CD4-positive, alpha-beta T cell treated with Interferon gamma for 1 hour (primary cell): ENCODE measurements at places on chromosomes 3 and 15.

DNA sequence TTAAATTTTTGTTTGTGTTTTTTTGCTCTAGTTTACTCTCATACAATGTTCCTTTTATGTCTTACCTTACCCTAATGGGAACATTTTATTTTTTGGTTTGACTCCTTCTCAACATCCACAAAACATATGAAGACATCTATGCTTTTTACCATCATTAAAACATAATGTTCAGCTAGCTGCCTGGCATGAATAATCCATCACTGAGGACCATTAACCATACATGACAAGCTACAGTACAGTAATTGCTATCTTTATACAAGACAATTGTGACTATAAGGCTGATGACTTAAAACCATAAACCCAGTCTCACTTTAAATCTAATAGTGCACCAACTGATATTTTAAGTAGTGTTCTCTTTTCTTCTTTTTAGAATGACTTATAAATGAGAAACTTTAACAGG lies 13.7 kb downstream of the SERPINI1 start:
- DNase-seq: no peak

DNA sequence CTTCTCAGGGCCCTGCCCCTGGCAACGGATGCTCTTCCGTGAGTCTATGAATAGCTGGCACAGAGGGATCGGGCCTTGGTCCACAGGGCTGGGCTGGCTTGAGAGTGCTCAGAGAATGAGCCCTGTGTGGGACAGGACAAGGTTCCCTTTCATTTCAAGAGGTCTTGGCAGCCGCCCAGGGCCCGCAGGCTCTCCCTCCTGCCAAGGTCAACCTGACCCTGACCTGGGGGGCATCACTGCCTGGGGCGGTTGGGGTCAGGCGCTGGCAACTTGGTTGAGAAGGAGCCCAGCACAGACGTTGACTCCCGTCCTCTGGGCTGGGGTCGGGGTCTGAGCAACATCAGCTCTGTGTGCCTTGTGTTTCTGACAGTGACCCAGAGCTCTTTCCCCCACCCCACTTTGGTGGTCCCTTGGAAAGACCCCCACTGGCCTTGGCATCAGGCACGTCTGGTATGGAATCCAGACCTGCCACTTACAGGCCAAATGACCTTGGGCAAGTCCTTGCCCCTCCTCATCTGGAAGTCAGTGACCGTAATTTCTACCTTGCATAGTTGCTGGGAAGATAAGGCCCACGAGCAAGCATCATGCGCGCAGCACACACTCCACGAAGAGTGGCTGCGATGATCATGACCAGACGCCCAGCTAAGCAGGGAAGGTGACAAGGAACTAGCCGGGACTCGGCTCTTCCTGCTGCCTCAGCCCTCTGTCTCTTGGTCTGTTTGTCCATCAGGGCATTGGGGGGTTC lies 36.4 kb downstream of the EPHB3 start:
- DNase-seq: no peak

DNA sequence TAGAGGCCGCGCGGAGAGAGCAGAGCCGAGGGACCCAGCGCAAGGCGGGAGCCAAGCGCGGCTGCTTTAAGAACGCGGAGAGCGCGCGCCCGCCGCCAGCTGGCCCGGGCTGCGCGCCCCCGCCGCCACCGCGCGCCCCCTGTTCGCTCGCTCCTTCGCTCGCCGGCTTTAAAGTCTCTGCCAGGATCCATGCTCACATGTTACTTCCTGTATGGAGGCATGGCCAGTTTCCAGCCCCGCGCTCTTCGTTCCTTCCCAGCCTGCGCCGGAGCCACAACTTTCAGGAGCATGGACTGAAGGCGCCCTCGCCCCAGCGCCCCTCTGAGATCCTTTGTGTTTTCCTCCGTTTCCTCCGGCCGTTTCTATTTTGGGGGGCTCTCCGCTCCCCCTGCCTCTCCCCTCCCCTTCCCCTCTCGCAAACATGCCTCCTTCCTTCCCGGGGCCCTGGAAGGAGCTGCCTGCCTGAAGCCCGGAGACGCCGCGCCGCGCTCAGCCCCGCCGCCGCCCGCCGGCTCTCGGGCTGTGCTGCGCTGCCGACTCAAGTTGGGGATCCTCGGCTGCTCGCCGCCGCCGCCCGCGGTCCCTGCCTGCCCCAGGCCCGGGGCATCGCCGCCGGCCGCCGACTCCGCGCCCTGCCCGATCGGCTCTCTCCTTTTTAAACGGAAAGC lies at the start of gene PTPRG:
PTPRG (plus strand) TSS at position 198 of the 668 bp plus-strand sequence. CDS start 717 bp downstream, outside the sequence.
- no peak for DNase-seq

DNA sequence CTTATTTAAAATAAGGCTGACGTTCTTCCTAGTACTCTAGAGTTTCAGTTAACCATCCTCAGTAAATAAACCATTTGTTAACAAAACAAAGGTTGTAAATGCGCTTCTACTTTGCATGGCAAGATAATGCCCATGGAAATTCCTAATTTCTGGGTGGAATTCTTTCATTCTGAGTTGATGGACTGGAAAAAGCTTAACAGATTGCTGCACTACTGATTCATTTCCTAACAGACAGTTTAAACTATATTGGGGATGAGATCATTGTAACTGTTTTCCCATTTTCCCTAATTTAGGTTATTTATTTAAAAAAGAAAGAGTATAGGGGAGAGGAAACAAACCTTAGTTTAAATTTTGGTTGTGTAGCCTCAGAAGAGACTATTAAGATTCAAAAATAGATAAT lies 342.2 kb downstream of the NLGN1 start:
- no peak for DNase-seq

- DNase-seq: no peak
These were observed 810 bp downstream of the PTPRG start for GRCh38 chr3:61562042-61562720.

- DNase-seq: no peak
These were observed 121.1 kb downstream of the CBLB start for GRCh38 chr3:105747696-105748095.

- DNase-seq: no peak
These were observed 206.0 kb downstream of the KLHL25 start for GRCh38 chr15:85588677-85589076.

- DNase-seq: no peak
These were observed 68.0 kb downstream of the FBN1 start for GRCh38 chr15:48577469-48577868.

- DNase-seq: peak; percentile 23
These were observed 80.1 kb downstream of the BTD start for GRCh38 chr3:15681668-15682067.

- no peak for DNase-seq
These were observed 490.9 kb upstream of the CFAP20DC start for GRCh38 chr3:59540696-59541095.

DNA sequence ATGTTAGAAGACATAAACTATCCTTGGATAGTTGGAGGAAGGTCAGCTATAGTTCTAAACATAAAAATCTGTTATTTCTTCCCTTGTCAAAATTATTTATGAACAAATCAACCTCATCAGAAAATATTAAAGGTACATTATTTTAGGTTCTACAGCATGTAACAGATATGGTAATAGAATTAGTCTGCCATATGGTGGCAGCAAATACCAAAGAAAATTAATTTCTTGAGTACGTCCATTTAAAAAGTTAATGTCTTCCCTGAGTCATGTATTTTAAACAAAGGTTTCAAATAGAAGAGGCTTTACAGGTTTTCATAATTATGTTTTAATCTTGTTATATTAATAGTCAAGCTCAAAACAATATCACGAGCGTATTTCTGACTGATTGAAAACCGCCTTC lies 17.9 kb upstream of the ANKRD28 start:
- no peak for DNase-seq

- DNase-seq: no peak
These were observed 628.2 kb upstream of the CFAP20DC start for GRCh38 chr3:59677747-59678702.

DNA sequence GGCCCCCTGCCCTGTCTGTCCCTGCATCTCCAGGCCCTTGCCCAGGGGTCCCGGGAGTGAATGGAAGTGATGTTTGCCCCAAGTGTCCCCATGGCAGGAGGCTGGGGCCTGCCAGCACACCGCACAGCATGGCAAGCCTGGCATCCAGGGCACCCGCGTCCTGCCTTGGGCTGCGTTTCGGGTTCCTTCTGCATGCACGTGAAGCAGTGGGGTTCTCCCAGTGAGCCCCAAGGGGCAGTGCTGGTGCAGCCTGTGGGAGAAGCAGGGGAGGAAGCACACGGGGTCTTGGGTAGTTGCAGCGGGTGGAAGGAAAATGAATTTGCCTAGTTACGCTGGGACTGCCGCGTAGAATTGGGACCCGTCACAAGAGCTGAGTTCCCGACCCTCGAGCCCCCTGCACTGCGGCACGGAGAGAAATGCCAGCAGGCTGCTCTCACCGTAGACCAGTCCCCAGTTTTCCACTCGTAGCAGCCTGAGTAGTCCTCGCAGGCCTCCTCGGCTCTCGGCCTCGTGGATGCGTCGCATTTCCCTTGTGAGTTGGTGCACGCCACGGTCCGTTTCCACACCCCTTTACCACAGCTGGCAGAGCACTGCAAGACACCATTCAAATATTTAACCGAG lies 259.5 kb upstream of the LYSMD4 start:
- no peak for DNase-seq

DNA sequence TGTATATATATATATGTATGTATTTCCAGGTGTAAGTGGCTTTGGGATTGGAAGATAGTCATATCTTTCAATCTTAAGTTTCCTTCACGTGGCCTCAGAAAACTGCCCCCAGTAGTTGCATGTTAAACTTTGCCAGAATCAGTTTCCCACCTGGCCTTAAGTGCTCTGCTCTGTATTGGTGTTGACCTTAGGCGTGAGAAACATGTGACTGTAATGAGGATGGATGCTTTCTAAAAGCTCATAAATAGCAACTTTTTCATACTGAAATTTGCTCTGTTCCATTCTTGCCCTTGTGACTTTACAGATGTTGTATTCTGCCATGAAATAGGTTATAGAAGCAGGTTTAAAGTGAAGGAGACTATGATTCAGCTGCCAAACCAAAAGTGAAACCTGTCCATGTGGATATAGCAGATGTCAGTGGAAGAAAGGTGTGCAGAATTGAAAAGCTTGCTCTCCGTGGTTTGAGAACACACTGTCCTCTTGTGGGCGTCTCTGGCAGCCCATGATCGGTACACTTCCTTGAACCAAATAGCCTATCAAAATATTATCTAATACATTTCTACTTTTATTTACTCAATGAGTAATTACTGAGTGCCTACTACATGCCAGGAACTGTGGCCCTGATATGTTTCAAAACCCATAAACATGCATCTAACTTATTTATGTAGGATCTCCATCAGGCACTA lies 15.8 kb downstream of the SCG5 start:
- no peak for DNase-seq

- no peak for DNase-seq
These were observed 48.9 kb upstream of the GMNC start for GRCh38 chr3:190911382-190911781.

GRCh38 chr3:50620820-50621219 lies 3.9 kb downstream of the MAPKAPK3 start:
- no peak for DNase-seq

- no peak for DNase-seq
These were observed 68.6 kb upstream of the ITGA11 start for GRCh38 chr15:68500363-68501258.

GRCh38 chr3:172076212-172076611 lies 36.8 kb downstream of the FNDC3B start:
- DNase-seq: no peak

DNA sequence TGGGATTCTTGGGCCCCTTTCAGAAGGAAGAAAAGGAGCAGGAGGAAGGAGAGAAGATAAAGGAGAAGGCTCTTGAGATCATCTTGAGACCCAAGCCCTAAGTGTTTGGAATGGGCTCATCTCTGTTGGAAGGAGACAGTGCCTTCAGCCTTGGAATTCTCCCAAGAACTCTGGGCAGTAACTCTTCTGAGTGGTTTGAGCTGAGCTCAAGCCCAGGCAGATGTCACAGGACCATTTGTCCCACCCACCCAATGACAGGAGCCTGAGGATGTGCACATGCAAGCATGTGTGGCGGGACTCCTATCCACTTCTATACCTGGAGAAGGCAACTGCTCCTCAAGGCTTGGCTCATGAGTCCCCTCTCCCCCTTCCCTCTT lies 14.6 kb upstream of the TMEM40 start:
- no peak for DNase-seq

DNA sequence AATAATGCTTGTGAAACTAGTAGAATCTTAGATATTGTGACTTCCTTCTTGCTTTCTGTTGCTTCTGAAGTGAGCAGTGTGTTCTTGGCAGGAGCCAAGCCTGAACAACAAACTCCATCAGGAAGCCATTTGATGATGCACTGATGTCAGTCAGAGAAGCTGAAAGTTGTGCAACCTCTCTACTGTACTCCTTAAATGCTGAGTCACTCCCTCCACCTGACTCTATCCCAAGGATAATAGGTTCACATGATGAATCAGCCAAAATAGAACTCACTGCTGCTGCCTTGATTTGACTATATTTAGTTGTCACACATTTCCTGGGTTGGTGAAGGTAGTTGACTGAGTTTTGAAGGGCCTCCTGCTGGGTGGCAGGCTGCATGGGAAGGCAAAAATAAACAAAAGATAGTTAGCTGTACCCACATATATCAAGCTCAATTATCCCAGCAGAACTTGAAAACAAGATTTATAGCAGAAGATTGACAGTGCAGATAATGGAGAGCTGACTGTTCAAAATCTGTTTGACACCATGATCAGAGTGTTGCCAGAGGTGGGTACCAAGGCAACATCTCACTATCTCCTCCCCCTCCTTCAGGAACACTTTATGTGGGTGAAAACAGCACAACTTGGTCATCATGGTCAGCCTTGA lies 328.4 kb upstream of the DPH6 start:
- no peak for DNase-seq

DNA sequence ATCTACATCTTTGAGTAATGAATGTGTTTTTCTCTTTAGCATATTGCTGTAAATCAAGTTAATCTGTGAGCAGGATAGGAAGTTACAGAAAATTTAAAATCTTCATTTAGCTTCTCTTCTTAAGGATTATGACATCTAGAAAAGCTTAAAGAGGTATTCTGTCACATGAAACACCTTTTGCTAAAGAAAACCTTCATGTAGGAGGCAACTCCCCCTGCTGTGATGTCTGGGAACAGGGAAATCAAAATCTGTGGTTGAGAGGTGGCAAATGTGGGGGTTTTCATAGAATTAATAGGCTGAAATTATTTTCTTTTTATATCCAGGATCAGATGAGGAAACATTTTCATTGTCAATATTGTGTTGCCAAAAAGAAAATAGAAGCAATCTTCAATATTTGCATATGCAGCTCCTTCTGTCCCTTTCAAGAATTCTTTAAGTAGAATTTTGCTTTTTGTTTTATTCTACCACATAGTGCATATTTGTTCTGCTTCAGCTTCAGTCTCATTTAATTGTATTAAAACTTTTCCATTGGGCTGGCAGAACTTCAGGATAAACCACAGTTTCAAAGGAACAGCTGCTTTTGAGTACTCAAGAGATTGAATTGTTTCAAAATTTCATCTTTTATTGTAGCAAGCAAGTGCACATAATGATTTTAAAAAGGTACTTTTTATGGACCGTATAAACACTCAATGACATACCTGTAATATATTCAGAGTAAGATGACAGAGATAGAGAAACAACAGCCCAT lies 128.4 kb downstream of the RAP2B start:
- DNase-seq: peak; percentile 9

GRCh38 chr3:109154979-109155378 lies 18.5 kb downstream of the C3orf85 start:
- no peak for DNase-seq
